CD4-positive, alpha-beta T cell treated with Interleukin-2 at 100 ng/mL for 4 hours (primary cell): ENCODE measurements at places on chromosomes 3 and 15.

DNA sequence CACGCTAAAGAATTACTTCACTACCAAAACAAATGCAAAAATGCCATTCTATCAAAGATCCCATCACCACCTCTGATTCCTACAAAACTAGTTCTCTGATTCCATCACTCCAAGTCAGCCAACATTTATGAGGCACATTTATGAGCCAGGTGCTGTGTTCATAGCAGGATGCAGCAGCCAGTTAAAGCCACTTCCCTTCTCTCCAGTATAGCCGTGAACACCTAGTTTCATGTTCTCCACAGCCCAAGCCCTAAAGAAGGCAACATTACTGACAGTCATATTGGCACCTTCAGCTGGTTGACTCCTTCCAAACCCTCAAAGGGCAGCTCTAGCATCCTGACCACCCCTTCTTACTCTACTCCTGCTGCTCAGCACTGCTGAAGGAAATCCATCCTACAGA is 36.4 kb downstream of the RYK start:
- no peak for DNase-seq

DNA sequence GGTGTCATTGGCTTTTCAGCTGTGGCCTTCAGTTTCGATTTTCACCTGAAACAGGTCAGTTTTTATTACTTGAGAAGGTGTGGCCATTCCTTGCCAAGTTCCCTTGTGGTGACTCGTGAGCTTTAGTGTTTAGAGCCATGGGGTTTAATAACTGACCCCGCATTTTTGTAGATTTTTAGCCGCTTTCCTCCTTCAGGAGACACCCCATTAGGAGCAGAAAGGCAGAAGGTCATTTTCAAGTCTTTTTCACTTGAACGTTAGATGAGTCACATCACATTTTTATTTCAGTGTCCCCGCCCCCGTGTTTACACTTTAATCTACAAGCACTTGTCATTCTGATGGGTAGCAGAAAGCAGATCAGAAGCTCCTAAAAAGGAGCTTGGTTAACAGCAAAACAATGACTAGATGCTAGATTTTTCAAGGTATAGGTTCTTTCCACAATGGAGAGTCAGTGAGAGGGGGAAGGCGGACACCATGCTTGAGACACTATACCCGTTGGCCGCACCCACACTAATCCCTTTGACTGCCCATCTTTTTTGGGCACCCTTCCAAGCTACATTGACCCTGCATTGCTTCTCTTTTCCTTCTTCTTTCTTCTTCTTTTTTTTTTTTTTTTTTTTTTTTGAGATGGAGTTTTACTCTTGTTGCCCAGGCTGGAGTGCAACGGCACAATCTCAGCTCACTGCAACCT is 132.7 kb downstream of the GHSR start:
- DNase-seq, result no peak

DNA sequence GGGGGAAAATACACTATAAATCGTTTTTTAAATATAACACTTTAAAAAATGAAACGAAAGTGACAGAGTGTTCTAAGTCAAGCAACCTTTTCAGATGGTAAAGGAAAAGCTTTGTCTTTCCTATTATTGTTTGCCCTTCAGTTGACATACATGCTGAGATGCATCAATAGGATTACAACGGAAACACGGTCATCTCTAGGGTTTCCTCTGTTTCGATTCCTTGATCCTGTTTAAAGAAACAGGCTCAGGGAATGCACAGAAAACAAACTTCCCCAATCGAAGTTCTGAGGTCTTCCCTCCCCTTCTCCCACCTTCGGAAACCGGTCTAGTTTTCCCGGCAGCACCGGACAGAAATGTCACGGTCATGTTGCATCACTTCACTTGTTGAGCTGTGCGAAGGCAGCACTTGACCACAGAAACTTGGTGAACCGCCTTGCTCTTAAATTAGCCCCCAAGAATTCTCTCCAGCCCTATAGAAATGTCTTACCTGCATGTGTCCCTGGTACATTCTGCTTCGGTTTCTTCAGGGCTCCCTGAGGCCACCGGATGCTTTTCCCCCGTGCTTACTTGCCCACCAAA is 556 bp downstream of the PEX5L start:
- no peak for DNase-seq

- no peak for DNase-seq
Observed at GRCh38 chr3:153277029-153277428, 115.0 kb downstream of the RAP2B start.

DNA sequence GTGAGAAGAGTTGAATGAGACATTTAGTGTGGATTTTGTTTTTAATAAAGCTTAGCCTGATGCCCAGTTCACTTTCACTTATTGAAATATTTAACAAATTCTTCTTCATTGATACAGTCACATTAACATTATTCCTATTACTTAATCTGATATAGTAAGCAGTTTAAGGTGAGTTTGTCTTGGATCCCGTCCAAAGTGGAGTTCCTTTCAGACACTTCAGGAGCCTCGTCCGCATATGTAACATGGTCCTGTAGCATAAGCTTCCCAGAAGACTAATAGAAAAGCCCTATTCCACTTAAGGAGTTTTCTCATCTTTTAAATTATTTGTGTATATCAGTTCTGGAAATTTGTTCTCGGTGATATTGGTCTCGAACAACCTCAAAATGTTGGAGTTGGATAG is 39.7 kb upstream of the MLF1 start:
- no peak for DNase-seq
